HL-60 (cell line): ENCODE measurements at places on chromosomes 7 and 10.

DNA sequence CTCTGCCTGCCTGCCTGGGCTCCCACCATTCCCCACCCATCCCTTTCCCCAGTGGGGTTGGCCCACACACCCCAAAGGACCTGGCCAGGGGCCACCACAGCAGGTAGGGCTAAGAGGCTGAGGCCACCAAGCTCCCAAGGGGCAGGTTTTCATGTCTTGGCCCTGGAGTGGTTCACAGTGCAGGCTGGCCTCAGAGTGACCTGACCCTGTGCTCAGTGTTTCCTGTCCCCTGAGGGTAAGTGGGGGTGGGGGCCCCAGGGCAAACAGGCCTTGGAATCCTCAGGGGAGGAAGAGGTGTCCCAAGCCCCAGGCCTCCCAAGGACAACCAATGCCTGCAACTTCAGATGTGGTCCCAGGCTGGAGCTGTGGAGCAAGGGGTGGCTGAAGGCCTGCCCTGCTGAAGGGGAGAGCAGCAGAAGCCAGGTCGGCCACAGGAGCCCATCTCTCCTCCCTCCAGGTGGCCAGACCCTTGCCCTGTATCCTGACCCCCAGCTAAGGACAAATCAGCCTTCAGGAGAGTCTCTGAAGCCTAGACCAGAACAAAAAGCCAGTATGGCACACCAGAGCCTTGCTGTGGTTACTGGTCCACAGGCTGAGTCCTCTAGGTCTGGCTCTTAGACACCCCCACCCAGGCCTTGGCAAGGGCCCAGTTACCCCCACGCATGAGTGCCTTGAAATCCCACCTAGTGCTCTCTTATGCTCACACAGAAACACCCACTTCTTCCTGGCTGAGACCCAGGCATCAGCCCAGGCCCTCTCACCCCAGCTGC is 27.6 kb downstream of the POLL start:
- no peak for DNase-seq

DNA sequence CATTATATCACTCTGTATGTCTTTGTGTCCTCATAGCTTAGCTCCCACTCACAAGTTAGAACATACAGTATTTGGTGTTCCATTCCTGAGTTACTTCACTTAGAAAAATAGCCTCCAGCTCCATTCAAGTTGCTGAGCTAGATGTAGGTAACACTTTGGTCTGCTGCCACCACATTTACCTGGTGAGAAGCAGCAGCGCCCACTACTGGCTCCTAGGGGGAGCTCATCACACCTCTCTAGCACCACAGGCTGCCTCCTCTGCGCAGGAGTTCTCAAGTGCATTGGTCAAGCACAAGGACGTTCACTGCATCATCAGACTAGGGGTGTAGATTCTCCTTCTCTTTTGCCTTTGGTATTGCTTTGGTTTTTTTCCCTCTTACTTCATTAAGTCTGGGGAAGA is 530.9 kb upstream of the AUTS2 start:
- DNase-seq: no peak

GRCh38 chr10:124387078-124387874 is 31.4 kb downstream of the OAT start:
- no peak for DNase-seq

GRCh38 chr7:18345641-18346234 is 149.8 kb upstream of the HDAC9 start:
- DNase-seq: peak; percentile 46

DNA sequence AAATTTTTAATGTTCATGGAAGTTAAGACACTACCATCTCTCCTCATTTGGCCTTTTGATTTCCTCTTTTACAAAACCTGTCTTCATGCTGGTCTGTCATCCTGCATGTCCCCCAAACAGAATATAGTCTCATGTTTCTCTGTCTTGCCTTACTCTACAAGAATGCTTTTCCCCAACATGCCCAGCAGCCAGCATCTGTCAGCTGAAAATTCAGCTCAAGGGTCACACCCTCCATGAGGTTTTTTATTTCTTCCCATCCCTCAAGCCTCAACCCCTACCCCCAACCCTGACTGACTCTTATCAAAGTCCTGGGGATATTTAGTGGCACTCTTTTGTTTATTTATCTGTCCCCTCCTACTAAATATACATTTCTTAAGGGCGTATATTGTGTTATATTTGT is 202.0 kb downstream of the ANK3 start:
- DNase-seq: no peak

- DNase-seq: no peak
These were observed 50.2 kb downstream of the KCNH2 start for GRCh38 chr7:150927956-150928344.

DNA sequence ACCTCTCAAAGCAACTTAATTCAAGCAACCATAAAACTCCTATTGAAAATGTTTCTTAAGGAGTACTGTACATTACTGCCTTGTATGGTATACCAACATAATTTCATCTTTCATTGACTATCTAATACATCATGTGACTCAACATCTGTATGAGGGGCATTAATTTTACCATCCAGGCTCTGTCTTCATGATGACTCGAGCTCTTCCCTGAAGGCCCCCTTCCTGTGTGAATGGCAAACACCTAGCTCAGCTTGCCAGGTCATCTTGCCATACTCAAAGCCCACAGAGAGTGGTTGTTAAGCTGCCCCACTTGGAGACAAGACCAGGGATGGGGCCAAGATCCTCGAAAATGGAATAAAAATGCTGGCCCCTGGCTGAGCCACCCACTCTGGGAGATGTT is 82.4 kb downstream of the SGMS1 start:
- DNase-seq: no peak

DNA sequence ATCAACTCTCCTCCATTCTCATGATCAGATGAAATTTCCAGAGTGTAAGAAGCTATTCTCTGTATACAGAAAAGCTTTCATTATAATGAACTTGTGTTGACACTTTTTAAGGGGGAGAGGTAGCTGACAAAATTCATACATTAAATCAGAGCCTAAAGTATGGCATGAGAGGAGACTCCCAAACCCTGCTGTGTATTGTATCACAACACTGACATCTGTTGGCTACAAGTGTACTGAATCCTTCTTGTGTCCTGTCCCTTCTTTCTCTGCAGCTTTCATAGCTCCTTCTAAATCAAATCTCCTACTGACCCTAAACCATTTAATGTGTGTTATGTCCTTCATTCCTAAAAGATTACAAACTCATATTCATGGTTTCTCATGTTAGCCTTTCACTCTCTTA is 70.9 kb downstream of the GCC1 start:
- no peak for DNase-seq

- DNase-seq: no peak
These were observed 522.7 kb downstream of the CNTNAP2 start for GRCh38 chr7:146639291-146639690.

DNA sequence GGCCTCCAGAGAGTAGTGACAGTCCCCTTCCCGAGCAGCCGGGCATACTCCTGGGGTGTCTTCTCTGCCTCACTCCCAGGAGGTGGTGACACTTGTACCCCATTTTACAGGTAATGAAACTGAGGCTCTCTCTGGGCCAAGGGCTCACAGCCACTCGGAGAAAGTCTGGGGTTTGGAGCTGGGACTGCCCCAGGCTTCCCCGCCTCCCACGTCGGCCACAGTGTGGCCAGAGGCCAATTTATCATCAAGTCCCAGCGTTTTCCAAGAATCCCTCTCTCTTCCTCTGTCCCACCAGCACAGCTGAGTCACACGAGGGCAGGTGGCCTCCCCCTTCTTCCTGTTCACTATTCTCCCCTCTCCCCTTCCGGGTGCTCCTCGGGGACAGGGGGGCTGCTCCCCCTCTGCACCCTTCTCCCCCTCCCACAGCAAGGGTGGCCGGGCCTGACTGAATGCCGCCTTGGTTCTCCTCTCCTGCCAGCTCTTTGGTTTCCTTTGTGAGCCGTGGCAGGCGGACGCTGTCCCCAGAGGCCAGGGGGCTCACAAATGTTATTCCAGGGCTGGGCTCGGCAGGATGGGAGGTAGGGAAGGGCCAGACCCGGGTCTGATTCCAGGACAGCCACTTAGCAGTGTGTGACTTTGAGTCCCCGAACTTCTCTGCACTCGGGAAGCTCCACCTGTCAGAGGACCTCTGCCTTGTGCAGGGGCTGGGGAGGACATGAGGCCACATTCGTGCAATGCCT is 17.7 kb downstream of the CLIP2 start:
- DNase-seq: no peak

- DNase-seq: no peak
These were observed 5.0 kb upstream of the WBP1L start for GRCh38 chr10:102738692-102739121.

DNA sequence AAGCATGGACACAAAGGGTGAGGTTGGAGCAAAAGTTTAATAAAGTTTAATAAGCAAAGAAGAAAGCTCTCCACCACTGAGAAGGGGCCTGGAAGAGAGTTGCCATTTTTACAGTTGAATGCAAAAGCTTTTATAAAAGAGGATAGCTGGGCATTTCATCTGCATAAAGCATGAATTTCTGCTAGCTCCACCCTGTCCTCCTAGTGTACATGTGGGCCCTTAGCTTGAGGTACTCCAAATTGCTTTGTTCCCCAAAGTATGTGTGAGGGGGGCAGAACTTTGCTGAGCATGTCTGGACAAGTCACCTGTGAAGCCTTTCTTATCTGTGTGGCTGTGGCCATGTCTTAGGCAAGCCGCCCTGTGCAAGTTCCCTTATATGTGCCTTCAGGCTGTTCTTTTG is 22.6 kb upstream of the CROT start:
- no peak for DNase-seq

DNA sequence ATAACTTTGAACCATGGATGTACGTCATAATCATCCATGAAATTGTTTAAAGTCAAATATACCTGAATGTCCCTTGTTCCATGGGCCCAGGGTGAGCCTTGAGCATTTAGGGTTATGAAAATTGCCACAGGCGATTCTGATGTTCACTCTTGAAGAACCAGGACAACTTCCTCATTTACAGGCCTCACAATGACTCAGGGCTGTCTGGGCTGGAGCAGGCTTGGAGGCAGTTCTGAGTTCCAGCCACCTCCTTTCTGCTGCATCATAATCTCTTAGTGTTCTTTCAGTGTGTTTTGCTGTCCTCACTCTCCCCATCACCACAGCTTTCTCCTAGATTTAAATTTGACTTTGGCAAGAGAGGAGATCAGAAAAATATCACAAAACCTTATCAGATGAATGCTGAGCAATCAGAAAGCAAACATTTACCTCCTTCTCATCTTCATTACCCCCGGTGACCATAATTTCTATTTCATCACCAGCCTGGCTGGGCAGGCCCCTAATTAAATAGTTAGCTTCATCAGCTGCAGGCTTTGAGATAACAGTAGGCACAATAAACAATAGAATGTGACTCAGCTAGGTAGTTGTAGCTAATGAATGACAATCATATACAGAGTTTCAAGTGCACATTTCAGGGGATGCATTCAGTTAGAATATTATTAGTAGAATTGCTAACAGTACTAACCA is 571.0 kb downstream of the SH2D4B start:
- peak; percentile 47 for DNase-seq

- DNase-seq: no peak
These were observed 420.0 kb downstream of the EXOC4 start for GRCh38 chr7:133672866-133673265.

GRCh38 chr10:126500185-126500584 is 111.9 kb upstream of the ADAM12 start:
- DNase-seq: no peak

DNA sequence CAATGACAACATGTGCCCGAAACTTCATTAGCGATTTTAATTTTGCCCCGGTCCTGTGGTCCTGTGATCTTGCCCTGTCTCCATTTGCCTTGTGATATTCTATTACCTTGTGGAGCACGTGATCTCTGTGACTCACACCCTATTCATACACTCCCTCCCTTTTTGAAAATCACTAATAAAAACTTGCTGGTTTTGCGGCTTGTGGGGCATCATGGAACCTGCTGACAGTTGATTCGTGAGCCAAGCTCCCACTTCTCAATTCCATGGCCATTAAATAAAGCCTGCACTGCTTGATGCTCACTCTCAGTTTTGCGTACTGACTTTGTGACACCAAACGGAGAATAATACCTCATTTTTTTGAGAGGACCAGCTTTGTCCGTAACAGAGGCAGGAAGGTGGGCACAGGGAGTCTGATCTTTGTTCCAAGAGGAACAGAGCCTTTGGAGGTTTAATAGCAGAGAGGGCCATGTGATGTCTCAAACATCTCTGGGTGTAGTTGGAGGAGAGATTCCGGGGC is 3.8 kb upstream of the ADAMTS14 start:
- DNase-seq: no peak

GRCh38 chr10:74063256-74063655 is 65.3 kb downstream of the VCL start:
- no peak for DNase-seq

DNA sequence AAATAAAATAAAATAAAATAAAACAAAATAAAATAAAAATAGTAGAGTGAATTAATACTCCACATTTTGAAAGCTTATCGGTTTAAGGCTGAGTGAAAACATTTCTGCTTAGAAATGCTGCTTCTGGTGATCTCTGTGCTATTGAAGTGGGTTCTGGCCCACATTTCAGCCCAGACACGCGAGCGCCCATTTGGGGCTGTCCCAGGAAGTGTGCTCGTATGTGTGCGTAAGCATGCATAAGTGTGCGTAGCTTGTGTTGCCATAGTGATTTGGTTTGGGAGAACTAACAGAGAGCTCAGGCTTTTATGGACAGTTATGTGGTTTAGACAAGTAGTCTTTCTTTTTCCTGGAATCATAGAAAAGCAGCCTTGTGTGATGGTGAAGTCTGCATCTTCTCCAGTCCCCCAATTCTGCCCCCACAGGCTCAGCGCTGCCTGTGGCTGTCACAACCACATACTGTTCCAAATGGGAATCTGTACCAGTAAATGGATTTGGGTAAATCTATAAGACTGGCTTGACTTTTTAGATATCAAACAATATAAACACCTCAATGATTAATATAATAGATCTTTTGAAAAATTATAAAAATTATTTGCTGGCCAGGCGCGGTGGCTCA is 29.8 kb upstream of the PURB start:
- DNase-seq: peak; percentile 38

DNA sequence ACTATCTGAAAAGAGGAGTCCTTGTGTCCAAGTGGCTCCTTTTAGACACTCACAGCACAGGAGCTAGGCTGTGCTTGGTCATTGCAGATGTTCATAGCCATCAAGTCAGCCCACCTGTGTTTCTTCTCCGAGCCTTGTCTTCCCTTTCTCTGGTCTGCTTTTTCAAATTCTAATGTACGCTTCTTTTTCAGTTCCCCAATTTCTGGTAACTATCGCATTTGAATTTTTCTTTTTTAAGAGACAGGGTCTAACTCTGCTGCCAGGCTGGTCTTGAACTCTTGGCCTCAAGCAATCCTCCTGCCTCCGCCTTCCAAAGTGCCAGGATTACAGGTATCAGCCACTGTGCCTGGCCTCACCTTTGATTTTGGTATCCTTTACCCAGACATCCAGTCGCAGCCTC is 18.9 kb downstream of the APBB1IP start:
- no peak for DNase-seq

DNA sequence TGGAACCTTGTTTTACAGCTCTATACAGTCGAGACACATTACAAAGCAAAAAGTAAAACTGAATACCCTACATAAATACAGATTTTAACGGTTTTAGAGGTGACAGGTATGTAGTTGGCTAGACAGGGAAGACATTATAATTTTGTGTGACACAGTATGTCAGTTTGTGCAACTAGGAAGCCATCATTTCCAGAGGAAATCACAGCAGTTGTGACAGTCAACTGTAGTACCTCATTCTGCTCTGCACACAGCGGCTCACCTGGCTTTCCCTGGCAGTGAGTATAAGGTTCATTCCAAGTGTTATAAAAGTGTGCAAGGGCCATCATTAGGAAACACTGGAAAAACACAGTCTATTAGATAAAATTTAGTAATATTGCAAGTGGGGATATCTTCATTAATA is 501.6 kb upstream of the PHF14 start:
- no peak for DNase-seq

GRCh38 chr10:71684356-71685173 is 35.0 kb downstream of the C10orf105 start:
- peak; percentile 55 for DNase-seq

GRCh38 chr7:111801277-111801676 is 239.0 kb upstream of the IMMP2L start:
- DNase-seq: no peak

- no peak for DNase-seq
These were observed 35.0 kb downstream of the SRI start for GRCh38 chr7:88184848-88185304.
